ENCODE measurements at places on chromosomes 16 and 17.
A peak's percentile ranks its signal among the peaks of the same experiment; 100 is the strongest.

DNA sequence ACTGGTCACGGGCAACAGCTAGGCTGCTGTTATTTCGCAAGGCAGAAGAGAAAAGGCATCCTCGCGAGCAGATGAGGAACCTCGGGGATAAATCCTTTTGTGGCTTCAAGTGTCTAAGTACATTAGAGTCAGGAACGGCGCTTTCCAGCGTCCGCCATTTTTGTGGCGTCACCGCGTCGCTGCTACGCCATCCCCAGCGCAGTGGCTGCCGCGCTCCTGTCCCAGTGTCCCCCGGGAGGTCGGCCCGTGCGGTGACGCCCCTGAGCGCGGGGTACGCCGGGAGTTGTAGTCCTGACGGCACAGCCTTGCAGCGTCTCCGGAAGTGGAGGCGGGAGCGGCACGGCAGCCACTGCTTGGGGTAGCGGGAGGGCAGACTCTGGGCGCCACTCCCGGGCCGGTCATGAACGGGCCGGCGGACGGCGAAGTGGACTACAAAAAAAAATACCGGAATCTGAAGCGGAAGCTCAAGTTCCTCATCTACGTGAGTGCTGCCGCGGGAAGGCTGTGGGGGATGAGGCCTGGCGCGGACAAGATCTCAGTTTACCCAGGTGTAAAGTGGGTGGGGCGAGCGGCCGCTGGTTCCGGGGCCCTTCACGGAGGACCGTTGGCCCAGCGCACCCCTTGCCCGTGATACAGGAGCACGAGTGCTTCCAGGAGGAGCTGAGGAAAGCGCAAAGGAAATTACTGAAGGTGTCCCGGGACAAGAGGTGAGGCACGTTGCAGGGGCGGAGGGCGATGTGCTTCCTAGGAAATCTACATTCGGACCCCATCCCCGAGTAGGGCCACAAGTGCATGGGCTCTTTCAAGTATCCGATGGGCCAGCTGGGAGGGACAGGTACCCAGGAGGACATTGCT is at the start of gene INO80E:
Gene INO80E, plus strand, starts transcription at position 331 of the 855 bp plus-strand sequence. Its CDS starts 70 bp downstream, at position 401.
- DNase-seq: peak; percentile 99

DNA sequence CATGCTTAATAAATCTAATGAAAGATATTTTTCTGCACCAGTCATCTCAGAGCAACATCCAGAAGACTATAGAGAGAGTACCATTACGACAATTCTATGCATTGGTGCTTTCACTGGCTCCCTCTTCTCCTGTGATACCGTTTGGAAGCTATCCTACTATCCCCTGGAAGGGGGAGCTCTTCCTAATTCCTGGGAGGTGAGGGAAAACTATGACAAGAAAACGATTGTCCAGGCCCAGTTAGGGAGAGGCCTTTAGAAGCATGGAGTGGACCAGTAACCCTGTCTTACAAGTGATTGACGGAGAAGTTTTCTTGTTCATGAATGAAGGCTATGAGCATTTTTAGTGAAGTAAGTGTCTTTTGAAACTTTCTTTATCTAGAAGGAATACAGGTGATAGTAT is 150.2 kb downstream of the TANC2 start:
- no peak for DNase-seq

DNA sequence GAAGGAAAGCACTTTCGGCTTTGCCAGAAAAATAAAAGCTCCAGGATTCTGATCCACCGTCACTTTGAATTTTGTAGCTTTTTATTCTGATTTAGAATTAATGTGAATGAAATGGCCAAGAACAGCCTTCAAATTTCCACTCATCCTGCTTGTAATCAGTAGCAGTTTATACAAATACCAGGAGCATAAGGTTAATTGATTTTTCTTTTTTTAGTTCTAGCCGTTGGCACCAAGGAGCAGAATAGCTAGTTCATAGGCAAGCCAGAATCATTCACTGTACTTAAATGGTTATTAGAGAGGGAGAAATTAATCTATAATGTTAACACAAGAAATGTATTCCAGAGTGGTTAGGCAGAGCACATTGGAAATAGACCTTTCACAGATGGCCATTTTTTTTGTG is 41.1 kb upstream of the CACNG5 start:
- no peak for DNase-seq

DNA sequence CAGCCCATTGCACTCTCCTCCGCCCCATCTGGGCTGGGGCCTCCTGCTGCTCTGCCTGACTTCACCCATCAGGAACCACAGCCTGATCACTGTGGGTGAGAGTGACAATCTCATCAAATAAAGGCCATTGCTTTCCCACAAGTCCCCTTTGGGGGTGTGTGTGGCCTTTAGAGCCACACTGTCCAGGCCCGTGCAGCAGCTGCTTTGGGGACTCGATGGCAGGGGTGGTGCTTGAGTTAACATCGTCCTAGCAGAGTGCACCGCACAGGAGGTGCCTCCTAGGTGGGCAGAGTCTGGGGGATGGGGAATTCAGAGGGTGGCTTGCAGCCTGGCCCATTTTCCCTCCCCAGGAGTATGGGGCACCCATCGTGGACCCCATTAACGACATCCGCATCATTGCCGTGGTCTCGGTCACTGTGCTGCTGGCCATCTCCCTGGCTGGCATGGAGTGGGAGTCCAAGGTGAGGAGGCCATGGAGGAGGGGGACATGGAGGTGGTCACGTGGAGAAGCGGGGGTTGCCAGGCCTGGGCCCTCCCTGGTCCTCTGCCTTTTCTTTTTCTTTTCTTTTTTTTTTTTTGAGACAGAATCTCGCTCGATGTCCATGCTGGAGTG is 5.4 kb downstream of the SLC12A3 start:
- DNase-seq: no peak

GRCh38 chr16:86823888-86824671 is 245.7 kb downstream of the FOXL1 start:
- DNase-seq: no peak

GRCh38 chr16:77443357-77444146 is 8.7 kb upstream of the ADAMTS18 start:
- DNase-seq: no peak

DNA sequence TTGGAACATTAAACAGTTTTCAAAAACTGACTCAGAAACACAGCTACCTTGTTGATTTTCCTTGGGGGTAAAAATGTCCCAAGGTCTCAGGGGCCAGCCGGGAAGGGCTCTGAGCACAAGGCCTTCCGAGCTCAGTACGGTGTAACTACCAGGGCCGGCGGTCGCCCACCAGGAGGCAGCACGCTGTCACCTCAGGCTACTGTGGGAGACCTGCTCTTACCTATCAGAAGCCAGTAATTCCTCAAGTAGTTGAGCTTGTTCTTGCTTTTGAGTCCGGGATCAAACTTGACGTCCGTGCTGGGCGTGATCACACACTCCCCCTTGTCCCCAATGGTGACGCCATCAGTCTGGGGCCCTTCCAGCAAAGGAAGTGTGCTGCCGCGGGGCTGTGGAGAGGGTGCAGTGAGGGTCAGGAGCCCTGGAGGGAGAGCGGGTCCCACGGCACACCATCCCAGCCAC is 43.4 kb upstream of the ICAM2 start:
- peak; percentile 31 for DNase-seq

GRCh38 chr17:32519228-32520103 is 32.7 kb downstream of the CDK5R1 start:
- DNase-seq: peak; percentile 33

GRCh38 chr16:75107505-75107904 is 9.1 kb downstream of the LDHD start:
- no peak for DNase-seq

GRCh38 chr16:89545044-89545830 is 15.2 kb upstream of the RPL13 start:
- no peak for DNase-seq

- DNase-seq: no peak
Observed at GRCh38 chr16:685967-686366, 1.8 kb upstream of the JMJD8 start.

- DNase-seq: no peak
Observed at GRCh38 chr17:79558091-79558900, 52.6 kb downstream of the RBFOX3 start.

DNA sequence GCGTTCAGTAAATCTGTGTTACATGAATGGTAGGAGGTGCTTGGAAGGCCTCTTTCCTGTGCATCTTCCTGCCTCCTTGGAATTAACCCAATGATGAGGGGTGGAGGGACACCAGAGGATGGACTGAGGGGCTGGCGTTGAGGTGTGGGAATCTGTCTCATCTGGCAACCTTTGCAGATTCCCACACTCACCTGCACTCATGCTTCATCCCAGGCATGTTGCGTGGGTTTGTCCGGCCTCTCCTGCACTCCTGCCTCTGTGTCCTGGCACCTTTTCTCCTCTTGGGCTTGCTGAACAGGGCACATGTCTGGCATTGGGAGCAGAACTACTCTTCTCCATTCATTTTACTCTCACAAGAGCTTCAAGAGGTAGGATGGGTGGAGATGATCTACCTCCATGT is 3.1 kb upstream of the IGFBP4 start:
- no peak for DNase-seq

DNA sequence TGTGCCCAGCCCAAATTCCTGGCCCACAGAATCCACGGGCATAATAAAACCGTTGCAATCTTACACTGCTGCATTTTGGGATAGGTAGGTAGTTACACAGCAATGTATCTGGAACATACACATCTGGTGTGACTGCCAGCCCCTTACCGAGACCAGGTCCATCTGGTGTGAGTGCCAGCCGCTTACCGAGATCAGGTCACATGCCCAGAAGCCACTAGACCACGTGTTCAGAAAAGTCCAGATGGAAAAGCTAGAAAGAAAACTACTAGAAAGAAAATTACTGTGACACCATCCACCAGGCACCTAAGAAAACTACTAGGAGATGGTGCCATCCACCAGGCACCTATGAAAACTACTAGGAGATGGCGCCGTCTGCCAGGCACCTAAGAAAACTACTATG is 19.4 kb downstream of the PIK3R5 start:
- no peak for DNase-seq

- DNase-seq: no peak
Observed at GRCh38 chr17:33602981-33603380, 309.9 kb upstream of the ASIC2 start.

GRCh38 chr17:9170853-9171252 is 149.5 kb downstream of the NTN1 start:
- no peak for DNase-seq
